ENCODE measurements at places on chromosomes 16 and 17.

DNA sequence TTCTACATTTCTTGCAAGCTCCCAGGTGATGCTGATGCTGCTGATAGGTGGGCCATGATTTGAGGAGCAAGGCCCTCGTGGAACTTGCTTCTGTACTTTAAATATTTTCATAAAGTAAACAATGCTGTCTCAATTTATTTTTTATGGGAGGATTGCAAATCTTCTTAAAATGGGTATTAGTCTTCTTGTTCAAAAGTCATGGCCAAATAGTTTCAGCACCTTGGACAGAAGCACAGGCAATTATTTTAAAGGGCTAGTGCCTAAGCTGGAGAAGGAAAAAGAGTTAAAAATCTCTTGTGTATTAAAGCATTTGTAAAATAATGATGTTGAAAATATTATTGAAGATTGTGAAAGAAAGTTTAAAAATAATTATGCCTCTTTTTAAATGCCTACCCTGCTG, 50.5 kb downstream of the GPR139 start:
- DNase-seq, result no peak

DNA sequence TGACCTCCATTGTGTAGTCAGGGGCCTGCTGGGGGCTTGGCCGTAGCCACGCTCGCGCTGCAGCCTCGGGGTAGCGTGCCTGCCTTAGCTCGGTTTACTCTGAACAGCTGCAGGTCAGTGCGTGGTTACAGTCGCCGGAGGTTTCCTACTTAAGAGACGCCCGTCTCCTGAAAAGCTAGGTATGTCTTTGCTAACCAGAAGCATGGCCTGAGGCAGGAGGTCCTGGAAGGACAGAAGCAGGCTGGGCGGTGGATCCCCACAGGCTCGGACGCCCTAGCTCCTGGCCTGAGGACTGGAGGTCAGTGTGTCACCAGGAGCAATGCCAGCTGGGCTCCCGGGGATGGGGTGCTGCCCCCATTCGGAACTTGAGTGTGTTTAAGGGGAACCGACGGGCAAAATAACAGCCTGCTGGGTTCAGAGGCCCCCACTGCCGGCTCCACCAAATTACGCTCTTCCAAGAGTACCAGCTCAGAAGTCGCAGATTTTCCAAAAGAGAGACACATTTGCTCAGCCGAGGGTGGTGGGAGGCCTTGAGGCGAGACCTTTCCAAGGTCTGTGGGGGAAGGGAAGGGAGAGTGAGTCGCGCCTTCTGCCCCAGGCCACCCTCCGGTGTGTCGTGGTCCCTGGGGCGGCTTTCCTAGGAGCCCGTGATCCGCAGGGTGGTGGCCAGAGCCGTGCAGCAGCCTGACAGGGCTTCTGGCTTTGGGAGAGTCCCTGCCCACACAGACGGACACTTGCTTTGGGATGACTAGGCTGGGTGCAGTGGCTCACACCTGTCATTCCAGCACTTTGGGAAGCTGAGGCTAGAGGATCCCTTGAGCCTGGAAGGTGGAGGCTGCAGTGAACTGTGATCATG, 3.9 kb upstream of the GNG13 start:
- no peak for DNase-seq

GRCh38 chr16:15636392-15636873, 6.5 kb downstream of the MARF1 start:
- no peak for DNase-seq

DNA sequence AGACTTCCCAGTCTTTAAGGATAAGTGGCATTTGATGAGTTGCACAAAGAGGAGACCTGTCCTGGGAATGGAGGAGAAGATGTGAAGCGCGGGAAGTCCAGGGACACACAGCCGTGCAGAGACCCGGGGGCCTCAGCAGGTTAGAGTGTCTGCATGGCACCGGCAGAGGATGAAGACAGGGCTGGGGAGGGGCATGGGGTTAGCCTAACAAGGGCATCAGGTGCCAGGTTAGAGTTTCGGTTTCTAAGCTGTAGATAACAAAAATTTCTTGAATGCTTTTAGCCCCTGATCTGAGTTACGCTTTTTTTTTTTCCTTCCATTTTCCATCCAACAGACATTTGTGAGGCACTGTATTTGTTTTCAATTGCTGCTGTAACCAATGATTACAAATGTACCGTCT, 594.3 kb downstream of the MAF start:
- no peak for DNase-seq

DNA sequence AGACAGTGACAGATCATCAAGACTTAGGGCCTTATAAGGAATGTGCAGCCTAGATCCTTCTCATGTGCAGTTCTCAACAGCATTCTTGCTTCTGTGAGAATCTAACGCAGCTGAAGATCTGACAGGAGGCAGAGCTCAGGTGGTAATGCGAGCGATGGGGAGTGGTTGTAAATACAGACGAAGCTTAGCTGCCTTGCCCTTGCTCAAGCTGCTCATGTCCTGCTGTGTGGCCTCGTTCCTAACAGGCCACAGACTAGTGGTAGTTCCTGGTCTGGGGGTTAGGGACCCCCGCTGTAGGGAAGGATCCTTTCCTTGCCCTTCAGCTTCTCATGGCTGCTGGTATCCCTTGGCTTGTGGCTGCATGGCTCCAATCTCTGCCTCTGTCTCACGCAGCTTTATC, 10.3 kb upstream of the NTN1 start:
- no peak for DNase-seq

DNA sequence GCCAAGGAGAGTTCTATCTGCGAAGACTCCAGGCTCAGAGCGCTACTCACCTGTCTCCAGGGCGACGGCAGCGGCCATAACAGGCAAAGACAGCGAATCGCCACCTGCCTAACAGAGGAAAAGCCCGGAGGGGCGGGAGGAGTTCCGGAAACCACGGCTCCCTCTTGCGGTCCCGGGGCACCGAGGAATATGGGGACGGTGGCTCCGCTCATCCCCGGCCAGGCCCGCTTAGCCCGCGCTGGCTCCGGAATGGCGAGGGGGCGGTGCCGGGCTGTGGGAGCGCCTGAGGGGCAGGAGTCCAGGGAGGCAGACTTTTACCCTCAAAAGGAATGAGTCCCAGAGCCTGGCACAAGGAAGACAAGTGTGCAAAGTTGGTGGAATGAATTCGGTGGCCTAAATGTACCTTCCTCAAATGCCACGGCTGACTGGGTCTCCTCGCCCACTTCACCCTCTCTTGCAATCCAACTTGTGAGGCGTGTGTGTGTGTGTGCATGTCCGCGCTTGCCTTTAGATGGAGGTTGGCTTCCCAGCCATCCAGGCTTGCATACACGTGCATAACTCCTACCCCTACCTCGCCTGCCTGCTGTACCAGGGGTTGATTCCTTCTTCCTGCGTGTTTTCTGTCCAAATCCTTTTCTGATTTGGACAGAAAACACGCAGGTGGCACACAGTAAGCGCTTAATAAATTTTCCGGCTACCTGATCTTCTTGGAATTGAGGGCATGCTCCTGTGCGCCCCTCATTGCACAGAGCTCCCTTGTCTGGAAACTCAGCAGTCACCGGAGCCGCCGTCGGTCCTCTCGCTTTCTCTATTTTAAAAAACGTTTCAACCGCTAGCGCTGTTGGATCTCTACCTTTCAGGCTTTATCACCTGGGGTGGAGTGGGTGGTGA, 3.5 kb downstream of the C17orf100 start:
- DNase-seq, result no peak

DNA sequence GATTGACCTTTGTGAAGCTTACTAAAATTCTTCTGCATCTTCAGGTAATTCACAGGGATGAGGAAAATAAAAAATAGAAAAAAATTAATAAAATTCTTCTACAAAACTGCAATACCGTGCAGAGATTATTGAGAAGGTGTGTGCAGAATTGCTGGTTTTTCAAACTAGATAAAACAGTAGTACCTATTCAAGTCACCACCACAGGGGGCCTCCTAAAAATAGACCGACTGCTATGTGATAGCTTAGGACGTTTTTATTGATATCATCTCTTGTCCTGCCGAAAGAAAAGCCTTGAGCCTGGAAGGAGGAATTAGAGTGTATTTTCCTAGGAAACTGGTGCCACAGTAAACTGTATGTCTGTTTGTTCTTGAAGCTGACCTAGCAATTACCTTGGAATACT, 325.9 kb downstream of the ZFHX3 start:
- DNase-seq, result no peak

GRCh38 chr16:67923414-67924116, 8.1 kb downstream of the CTRL start:
- DNase-seq, result no peak

DNA sequence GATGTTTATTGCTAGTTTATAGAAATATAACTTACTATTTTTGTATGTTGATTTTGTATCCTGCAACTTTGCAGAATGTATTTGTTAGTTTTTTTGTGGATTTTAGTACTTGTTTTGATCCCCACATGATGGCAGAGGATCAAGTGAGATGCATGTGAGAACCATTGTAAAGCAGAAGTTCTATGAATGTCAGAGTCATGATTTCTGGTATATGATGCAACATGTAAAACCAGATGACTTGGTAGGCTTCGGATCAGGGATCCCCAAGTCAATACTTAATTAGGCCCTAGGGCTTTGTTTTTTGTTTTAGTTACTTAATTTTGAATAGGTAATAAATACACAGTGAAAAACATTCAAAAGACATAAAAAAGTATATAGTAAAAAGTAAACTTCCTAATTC, 45.8 kb downstream of the ESRP2 start:
- DNase-seq, result peak; percentile 18

DNA sequence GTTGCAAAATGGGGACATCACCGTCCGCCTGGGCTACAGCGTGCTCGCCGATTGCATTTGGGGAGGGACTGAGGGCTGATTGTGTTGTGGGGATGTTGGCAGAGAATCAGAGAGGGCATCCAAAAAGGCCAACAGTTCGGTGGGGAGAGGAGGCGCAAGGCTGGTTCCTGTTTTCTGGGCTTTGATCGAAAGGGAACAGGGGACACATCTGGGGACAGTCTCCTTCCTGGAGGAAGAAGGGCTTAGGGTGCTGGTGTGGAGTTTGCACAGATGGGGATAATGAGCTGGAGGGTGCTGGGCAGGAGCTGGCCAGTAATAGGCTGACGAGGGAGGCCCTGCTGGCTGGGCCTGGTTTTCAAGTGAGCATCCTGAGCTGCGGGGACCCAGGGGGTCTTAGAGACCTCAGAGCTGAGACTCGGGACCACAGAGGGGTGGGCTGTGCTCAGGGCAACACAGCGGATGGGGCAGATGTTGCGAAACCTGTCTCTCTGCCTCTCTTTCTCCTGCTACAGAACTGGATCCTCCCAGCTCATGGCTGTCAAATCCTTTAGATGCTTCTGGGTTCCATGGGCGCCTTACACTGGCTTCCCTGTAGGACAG, 288.7 kb downstream of the SEC14L1 start:
- no peak for DNase-seq

- peak; percentile 93 for DNase-seq
Measured at GRCh38 chr17:19958023-19958422, 19.6 kb downstream of the AKAP10 start.

DNA sequence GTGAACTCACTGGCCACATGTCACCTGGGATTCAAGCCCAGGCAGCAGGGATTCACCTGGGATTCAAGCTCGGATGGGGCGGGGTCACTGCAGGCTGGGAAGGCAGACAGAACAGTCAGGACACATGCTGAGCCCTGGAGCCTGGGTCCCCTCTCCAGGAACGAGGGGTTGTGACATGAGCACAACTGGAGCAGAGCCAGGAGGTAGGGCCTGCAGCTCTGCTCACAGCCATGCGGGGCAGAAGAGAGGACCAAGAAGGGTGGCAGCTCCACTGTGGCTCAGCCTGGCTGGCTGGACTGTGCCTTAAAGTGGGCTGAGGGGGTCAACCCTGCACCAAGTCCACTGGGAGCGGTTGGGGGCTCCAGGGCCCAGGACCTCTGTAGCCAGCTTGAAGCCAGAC, 150.1 kb downstream of the RAB11FIP4 start:
- no peak for DNase-seq

- no peak for DNase-seq
Measured at GRCh38 chr17:46977750-46978488, 1.1 kb downstream of the RPRML start.

DNA sequence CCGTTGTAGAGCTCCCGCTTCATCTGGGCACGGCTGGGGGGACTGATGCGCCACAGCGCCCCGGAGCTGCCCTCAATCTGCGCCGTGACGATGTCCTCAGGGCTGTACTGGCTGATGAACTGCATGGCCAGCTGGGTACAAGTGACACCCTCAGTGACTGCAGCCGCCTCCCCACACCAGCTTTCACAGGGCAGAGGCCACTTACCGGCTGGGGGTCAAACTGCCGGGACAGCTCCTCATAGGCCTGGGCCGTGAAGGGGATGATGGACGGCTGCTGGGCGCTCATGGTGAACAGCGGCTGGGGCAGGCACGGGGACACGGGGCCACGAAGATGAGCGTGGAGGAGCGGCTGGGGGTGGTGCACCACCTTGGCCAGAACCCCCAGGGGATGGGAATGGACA, 10.3 kb downstream of the CTU2 start:
- DNase-seq, result no peak

DNA sequence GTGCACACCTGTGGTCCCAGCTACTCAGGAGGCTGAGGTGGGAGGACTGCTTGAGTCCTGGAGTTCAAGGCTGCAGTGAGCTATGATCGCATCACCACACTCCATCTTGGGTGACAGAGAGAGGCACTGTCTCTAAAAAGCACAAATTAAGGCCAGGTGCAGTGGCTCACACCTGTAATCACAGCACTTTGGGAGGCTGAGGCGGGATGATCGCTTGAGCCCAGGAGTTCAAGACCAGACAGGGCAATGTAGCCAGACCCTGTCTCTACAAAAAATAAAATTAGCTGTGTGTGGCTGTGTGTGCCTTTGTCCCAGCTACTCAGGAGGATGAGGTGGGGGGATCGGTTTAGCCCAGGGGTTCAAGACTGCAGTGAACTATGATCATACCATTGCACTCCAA, 81.6 kb downstream of the BMERB1 start:
- DNase-seq, result no peak

GRCh38 chr17:34199454-34199853, 55.6 kb upstream of the CCL2 start:
- no peak for DNase-seq

GRCh38 chr17:62670202-62670821, 42.8 kb downstream of the MRC2 start:
- no peak for DNase-seq

DNA sequence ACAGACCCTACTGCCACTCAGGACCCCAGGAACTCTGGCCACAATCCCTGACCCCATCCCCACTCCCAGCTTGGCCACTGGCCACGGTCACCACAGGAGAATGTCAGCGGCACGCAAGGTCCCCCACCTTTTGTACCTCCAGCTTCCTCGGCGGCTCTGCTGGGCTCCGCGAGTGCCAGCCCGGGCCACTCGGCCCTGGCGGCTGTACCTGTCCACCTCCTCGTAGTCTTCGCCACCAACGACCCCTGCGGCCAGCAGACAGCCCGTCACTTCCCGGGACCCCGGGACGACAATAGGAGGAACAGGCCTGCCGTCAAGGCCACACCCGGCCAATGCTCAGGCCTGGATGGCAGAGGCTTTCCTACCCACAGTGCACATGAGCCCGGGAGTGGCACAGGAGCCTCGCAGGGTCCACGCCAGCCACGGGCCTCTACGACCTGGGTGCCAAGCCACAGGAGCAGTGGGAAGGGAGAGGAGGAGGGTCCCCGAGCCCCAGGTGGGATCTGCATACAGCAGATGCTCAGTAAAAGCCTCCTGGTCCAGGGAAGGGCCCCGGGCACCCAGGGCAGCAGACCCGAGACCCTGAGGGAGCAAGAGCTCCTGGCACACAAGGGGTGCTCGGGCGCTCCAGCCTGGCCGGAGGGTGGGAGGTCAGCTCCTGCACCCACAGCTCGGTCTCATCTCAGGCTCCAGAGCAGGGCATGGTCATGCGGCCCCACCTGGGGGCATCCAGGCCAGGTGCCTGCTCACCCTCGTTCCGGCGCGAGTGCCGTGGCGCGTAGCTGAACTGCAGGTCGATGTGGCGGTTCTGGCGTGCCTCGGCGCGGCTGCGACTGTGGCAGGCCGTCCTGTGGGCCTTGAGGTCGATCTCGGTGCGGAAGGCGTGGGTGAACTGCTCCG, 7.9 kb downstream of the ZNF598 start:
- no peak for DNase-seq

Measured in fibroblast of upper back skin (primary cell).